ENCODE measurements at places on chromosomes 7 and 10.
A peak's percentile ranks its signal among the peaks of the same experiment; 100 is the strongest.

- H3K27me3 ChIP-seq, result no peaks in the 10 kb centered on the region
- no peak overlapping the region for H3K4me3 ChIP-seq
- no peaks in the 10 kb centered on the region for H3K4me1 ChIP-seq
- no peak for DNase-seq
- no peaks in the 10 kb centered on the region for H3K36me3 ChIP-seq
These were observed 15.2 kb upstream of the UBE2D1 start for GRCh38 chr10:58319599-58319998.

DNA sequence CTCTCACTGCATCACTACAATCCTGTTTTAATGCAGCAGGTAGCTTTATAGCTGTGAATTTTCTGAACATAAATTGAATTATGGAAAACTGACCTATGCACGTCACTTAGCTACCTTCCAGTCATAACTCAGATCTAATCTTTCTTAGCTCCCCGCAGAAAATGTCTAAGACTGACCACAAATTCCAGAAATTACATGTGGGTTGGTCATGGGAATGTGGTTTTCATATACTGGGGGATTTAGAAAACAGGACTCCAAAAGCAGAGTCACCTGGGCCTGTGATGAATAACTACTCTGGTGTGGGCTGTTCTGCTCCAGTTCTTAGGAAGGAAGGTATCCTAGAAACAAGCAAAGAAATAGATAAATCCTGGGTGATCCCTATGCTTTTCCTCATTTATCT lies 178.4 kb upstream of the LRRTM3 start:
- no peaks in the 10 kb centered on the region for H3K36me3 ChIP-seq
- no peak overlapping the region for H3K4me3 ChIP-seq
- DNase-seq, result no peak
- H3K27ac ChIP-seq, result no peak overlapping the region
- no peaks in the 10 kb centered on the region for H3K27me3 ChIP-seq

DNA sequence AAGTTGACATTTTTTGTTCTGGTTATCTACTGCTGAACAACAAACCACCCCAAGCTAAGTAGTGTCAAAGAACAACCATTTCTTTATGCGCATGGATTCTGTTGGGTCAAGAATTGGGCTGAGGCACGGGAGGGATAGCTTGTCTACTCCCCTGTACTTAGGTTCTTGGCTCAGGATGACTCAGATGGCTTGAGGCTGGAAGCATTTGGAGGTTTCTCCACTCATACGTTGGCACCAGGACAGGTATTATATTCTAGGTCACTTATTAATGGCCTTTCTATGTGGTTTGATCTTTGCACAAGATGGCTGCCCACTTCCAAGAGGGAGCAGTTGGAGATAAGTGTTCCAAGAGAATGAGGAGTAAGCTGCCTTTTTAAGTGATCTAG lies 11.8 kb upstream of the TFAM start:
- H3K36me3 ChIP-seq, result no peaks in the 10 kb centered on the region
- no peaks in the 10 kb centered on the region for H3K27me3 ChIP-seq
- no peak for DNase-seq
- H3K27ac ChIP-seq, result no peak overlapping the region

DNA sequence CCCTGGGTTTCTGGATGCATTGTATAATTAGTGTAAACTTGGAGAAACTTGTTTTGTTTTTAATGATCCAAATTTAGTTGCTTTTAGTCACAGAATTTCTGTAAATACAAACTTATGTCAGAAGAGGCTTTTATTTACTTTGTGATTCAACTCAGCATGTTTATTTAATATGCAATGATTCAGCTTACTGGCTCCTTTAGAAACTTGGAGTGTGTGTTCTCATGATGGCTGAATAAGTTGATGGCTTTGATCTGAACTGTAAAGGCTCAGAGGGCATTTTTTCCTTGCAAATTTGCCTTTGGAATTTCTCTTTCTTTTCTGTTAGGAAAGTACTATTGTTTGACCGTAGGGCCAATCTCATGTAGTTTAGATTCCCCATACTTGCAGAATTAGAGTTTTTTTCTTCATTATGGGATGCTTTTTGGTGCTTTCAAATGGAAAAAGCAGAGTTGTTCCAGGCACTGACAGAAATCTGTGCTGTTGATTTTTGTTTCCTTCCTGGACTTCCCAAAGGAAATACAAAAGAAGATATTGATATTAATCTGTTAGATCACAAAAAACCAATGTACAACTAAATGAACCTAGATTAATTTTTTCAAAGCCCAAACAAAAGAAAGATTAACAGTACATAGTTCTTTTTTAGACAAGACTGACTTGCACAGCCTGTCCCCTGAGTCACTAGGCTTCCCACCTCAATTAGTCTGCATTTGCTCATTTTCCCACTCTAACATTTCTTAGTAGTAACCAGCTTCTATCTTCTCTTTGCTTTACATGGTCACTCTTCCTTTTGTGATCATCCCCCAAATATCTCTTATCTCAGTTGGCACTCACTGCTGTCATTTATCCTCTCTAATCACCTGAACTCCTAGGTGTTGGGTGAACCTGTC lies 96.8 kb upstream of the AGR3 start:
- H3K4me1 ChIP-seq, result peaks cover 13% of the 10 kb centered on the region
- no peak overlapping the region for H3K27ac ChIP-seq
- H3K36me3 ChIP-seq, result no peaks in the 10 kb centered on the region
- no peaks in the 10 kb centered on the region for H3K27me3 ChIP-seq
- H3K4me3 ChIP-seq, result no peak overlapping the region

GRCh38 chr10:101939008-101939648 lies 95.5 kb upstream of the KCNIP2 start:
- H3K27ac ChIP-seq, result no peak overlapping the region
- no peaks in the 10 kb centered on the region for H3K27me3 ChIP-seq
- 0 out of 2 replicates have a peak, but pooled peaks cover 3% of the 10 kb centered on the region for H3K4me1 ChIP-seq
- H3K36me3 ChIP-seq, result no peaks in the 10 kb centered on the region

DNA sequence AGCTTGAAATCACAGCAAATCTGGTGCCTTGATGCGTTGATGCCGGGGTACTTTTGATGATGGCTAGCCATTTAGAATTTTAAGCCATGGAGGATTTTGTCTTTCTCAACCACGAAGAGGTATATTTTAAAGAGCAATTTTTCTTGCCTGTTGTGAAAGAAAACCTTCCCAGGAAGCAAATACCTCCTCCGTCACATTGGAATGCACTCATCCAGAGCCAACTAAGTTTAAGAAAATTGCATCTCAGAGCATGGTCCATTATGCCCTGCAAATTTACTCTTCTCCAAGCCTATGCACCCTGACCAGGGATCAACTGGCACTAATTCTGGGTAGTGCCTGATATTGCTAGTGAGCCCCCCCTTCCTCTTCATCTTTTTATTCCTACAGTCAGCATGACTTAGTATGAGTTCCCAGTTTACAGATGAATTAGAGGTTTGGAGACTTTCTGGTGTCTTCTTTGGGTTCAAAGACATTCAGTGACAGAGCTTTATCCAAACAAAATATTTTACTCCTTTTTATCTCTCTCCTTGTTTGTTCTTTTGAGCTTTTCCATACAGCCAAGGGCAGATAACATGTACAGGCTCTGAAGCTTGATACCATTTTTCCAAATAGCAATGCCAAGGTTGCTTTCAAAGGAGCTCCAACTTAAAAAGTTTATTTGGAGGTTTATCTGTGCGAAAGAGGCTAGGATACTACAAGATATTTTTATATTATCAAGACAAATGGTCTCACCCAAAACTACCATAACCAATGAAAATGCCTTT lies 56.6 kb upstream of the ANK3 start:
- H3K36me3 ChIP-seq, result no peaks in the 10 kb centered on the region
- H3K27ac ChIP-seq, result no peak overlapping the region
- peak; percentile 17 for DNase-seq
- no peaks in the 10 kb centered on the region for H3K27me3 ChIP-seq

DNA sequence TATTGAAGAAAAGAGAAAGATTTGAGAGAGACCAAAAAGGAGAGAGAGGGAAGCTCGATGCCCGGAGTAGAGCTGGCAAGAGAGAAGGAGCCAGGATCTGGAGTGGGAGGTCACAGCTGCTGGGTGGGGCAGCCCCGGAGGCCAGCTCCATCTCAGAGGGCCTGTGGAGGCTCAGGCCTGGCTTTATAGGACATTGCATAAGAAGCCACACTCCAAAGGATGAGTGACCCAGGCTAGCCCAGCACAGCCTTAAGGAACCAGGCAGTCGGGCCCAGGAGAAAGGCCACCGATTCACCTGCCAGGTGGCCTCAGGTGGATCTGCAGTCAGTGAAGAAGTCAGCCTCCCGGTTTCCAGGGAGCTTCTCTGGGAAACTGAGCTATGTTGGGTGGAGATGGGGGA lies 676 bp downstream of the PLAC9 start:
- peaks cover 4% of the 10 kb centered on the region for H3K4me1 ChIP-seq
- H3K4me3 ChIP-seq, result peak overlapping the region; percentile 82
- H3K27me3 ChIP-seq, result peaks cover 22% of the 10 kb centered on the region
- H3K36me3 ChIP-seq, result no peaks in the 10 kb centered on the region
- peak; percentile 24 for DNase-seq

DNA sequence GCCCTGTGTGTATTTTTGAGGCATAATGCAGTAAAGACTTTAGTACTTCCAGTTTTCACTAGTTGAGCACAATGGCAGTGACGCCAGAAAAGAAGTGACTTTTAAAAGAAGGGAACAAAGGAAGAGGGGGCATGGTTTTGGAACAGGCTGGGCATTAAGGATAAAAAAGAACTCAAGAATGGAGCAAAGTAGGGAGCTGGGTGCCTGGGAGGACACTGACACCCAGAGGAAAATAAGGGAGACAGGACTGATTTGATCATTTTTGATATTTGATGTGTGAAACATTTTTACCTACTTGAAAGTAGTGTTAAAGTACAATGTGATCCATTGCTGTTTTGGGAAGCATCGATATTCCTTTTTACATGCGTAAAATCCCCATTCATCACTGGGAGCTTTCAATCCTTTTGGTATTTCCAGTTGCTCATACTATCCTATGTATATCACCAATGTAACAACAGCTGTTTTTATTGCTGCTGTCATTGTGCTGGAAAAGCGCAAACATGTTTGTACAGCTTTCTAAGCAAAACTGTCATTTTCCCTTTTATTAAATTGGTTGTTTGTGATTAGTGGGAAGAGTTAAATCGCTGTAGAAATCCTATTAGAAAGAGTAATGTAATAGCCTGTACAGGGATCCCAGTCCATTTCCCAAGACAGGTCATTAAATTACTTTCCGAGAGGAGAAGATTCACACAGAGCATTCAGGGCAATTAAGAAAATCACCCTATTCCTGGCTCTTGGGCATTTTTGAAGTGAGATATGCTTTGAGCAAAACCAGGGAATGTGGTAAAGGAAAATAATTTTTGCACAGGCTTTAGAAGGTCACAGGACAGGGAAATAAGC lies 85.2 kb downstream of the ADAM12 start:
- peaks cover 2% of the 10 kb centered on the region for H3K4me1 ChIP-seq
- no peaks in the 10 kb centered on the region for H3K27me3 ChIP-seq
- no peaks in the 10 kb centered on the region for H3K36me3 ChIP-seq
- peak; percentile 16 for DNase-seq
- H3K4me3 ChIP-seq, result no peak overlapping the region

DNA sequence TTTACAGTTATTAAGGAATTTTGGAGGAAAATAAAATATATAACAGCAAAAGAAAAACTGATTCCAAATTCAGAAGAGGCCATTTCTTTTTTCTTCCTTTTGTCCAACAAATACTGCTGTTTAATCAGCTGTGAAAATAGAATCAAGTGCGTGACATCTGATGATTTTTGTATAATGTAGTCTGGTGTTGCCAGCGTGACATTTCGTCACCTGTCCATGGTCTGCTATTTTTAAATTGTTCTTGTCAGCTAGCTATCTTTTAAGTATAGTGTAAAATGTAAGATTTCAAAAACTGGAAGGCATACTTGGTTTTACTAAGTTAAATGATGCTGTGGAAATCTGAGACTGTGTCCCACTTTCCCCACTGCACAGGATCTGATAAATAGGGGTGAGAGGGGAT lies 105.9 kb downstream of the CPEB3 start:
- H3K27ac ChIP-seq, result no peak overlapping the region
- H3K36me3 ChIP-seq, result no peaks in the 10 kb centered on the region
- H3K4me1 ChIP-seq, result no peaks in the 10 kb centered on the region
- no peak for DNase-seq
- H3K27me3 ChIP-seq, result no peaks in the 10 kb centered on the region

DNA sequence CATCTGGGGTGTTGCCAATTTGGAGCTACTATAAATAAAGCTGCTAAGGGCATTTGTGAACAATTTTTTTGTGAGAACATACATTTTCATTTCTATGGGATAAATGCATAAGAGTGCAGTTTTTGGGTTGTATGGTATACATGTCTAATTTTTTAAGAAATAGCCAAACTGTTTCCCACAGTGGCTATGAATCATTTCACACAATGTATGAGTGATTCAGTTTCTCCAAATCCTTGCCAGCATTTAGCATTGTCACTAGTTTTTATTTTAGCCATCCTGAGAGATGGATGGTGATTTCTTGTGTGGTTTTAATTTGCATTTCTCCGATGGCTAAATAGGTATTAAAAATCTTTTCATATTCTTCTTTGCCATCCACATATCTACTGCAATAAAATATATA lies 105.3 kb downstream of the AMPH start:
- no peaks in the 10 kb centered on the region for H3K27me3 ChIP-seq
- no peaks in the 10 kb centered on the region for H3K4me1 ChIP-seq
- no peak overlapping the region for H3K4me3 ChIP-seq
- no peak for DNase-seq
- H3K36me3 ChIP-seq, result no peaks in the 10 kb centered on the region

DNA sequence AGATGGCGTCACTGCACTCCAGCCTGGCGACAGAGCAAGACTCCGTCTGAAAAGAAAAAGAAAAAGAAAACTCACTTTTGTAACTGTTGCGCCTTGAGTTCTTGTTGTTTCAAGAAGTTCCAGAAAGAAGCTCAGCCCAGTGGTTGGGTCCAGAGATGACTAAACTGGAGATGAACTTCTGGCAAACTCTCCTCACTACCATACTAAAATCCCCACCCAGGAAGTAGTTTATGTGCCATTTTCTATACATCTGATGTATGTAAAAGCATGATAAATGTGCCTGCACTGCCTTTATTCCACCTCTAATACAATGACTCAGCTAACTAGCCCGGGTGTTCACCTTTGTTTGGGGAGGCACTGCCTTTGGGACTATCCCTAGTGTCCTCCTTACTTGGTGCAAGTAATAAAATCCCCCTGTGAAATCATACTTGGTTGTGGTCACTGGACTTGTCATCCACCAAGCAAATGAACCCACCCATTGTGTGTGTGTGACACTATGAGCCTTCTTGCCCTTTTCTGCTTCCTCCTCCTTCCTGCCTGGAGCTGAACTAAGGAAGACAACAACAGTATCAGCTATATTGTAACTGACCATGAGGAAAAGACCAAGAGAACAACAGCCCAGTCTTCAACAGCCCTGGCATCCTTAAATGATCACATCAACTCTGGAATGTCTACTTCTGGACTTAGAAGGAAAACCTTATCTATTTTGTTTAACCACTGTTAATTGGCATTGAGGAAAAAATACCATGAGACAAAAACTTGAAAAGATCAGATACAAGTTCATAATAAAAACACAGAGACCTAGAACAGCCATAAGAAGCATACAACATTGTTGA lies 33.6 kb downstream of the JMJD1C start:
- no peak for DNase-seq
- H3K27ac ChIP-seq, result no peak overlapping the region
- no peaks in the 10 kb centered on the region for H3K36me3 ChIP-seq
- H3K4me1 ChIP-seq, result peaks cover 58% of the 10 kb centered on the region
- H3K27me3 ChIP-seq, result no peaks in the 10 kb centered on the region
- H3K4me3 ChIP-seq, result no peak overlapping the region

All from GM23338 (cell line).